ENCODE measurements at places on chromosomes 12 and 14.

DNA sequence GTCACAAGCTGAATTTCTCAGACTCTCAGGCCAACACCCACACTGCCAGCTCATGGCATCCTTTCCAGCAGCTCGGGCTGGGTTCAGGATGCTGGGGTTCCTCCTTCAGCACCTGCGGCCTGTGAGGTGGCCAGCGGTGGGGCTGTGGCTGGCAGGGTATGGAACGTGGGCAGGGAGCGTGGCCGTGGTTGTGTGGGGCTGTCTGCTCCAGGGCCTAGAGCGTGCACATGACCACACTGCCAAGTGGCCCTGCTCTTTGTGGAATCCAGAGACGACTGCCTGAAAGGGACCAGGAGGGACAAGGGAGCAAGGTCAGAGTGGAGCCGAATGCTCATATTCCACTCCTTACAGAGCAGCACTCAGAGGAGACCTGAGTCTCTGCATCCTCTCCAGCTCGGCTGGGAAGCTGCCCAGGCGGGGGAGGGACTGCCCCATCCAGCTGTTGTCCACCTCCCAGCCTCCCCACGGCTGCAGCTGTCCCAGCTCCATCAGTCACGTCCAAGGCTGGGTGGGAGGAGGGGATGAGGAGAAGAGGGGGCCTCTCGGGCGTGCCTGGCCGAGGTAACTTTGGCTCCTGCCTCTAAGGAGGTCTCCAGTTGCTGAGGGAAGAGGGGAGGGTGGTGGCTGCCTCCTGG lies 71.3 kb downstream of the TSPAN9 start:
- DNase-seq, result no peak

DNA sequence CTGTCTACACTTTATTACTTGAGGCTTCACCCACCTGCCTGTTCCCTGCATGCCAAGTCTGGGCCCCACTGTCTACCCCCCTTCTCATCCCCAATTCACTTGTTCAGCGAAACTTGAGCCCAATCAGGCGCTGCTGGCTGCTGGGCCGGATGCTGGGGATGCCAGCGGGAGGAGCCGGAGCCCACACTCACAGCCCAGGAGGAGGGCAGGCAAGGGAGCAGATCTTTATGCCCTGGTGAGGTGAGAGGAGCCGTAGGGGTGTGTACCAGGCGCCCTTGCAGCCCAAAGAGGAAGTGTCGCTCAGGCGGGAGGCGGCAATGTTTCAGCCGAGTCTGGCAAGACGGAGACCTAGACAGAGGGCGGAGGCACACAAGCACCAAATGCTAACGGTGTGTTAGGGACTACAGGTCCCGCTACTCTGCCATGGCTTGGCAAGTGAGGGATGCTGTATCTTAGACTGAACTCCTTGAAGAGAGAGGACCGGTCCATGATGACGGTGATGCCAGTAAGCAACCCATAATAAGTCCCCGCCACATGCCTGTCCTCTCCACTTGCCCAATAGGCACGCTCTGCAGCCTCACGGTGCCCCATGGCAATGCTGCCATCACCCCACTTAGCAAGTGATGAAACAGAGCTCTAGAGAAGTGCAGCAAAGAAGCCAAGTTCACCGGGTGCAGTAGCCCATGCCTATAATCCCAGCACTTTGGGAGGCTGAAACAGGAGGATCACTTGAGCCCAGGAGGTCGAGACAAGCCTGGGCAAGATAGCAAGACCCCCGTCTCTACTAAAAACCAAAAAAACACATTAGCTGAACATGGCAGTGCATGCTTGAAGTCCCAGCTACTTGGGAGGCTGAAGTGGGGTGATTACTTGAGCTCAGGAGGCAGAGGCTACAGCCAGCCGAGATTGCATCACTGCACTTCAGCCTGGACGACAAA lies 41.6 kb downstream of the LRRC74A start:
- DNase-seq, result no peak

DNA sequence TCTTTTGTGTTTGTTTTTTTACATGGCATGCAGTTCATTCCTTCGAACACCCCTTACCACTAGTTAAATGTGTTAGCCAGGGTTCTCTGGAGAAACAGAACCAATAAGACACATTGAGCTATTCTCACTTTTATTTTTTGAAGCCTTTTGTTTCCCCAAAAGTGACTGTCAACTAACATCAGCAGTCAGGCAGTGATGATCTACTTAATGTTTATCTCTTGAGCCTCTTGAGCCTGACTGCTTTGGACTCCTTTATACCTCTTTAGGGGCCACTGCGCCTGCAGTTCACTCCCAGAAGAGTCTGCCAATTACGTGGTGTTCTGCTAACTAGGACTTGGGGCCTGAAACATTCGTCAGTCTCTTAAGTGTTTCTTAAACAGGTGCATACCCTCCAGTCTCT lies 163.7 kb upstream of the FLRT2 start:
- no peak for DNase-seq

- no peak for DNase-seq
These were observed 129.3 kb upstream of the RAP1B start for GRCh38 chr12:68481181-68481941.

GRCh38 chr14:105136401-105137322 lies 31.9 kb downstream of the JAG2 start:
- no peak for DNase-seq

GRCh38 chr14:70654632-70655031 lies 12.9 kb downstream of the TTC9 start:
- no peak for DNase-seq

DNA sequence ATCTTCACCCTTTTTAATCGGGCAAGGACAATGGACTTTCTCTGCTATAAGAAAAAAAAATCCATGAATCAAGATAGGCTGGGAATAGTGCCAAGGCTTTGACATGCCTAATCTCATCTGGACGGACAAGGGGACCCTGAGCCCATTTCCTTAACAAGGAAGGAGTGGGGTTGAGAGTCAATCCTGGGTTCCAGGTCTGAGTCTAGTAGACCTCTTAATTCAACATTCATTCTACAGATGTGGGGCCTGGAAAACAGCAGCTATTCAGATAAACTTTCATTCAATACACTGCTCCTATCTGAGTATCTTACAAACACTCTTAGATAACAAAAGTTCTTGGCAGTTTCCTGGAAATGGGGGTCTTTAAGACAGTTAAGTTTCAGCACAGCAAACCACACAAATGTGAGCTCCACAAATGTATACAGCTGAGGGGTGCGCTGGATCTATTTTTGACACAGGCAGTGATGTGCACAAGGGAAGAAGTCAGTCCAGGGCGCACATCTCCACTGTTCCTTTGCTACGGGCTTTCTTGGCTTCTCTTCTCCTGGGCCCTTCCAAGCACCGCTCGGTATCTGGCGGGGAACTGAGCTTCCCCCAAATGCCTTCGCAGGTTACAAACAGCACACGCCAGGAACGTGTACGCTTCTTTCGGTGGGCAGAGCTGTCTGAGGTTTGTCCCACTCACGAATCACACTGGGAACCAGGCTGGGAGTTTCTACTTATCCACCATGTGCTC lies 82.2 kb upstream of the GPR68 start:
- no peak for DNase-seq

- no peak for DNase-seq
These were observed 9.2 kb downstream of the APOLD1 start for GRCh38 chr12:12794686-12795085.

- DNase-seq, result no peak
These were observed 13.8 kb upstream of the DHRS4 start for GRCh38 chr14:23939607-23940326.

DNA sequence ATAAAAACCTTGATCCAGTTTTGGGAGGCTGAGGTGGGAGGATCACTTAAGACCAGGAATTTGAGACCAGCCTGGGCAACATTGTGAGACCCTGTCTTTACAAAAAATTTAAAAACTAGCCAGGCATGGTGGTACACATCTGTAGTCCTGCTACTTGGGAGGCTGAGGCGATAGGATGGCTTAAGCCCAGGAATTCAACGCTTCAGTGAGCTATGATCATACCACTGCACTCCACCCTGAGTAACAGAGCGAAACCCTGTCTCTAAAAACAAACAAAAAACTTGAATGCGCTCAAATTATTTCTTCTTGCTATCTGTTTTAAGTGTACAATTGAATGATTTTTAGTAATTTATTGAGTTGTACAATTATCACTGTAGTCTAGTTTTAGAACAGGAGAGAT lies 20.1 kb downstream of the WDR20 start:
- no peak for DNase-seq

DNA sequence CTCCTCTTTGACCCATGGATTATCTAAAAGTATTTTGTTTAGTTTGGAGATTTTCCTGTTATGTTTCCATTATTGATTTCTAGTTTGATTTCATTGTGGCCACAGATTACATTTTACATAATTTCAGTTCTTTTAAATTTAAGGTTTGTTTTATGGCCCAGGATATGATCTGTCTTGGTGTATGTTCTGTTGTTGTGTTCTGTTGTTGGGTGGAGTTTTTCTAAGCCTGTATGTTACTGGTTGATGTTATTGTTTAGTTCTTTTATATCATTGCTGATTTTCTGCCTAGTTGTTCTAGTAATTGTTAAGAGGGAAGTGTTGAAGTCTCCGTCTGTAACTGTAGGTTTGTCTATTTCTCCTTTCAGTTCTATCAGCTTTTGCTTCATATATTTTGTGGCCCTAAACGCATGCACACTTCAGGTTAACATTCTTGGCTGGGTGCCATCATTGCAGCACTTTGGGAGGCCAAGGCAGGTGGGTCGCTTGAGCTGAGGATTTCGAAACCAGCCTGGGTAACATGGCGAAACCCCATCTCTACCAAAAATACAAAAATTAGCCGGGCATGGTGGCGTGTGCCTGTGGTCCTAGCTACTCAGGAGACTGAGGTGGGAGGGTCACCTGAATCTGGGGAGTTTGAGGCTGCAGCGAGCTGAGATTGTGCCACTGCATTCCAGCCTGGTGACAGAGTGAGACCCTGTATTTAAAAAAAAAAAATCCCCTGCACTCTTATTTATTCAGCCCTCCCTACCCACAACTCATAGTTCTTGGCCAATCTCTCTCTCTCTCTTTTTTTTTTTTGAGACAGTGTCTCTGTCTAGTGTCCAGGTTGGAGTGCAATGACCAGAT lies 28.1 kb upstream of the CFL2 start:
- DNase-seq, result no peak

GRCh38 chr14:76329154-76329928 lies 46.6 kb upstream of the ESRRB start:
- peak; percentile 17 for DNase-seq

- no peak for DNase-seq
These were observed 34.7 kb upstream of the YY1 start for GRCh38 chr14:100203962-100204834.

DNA sequence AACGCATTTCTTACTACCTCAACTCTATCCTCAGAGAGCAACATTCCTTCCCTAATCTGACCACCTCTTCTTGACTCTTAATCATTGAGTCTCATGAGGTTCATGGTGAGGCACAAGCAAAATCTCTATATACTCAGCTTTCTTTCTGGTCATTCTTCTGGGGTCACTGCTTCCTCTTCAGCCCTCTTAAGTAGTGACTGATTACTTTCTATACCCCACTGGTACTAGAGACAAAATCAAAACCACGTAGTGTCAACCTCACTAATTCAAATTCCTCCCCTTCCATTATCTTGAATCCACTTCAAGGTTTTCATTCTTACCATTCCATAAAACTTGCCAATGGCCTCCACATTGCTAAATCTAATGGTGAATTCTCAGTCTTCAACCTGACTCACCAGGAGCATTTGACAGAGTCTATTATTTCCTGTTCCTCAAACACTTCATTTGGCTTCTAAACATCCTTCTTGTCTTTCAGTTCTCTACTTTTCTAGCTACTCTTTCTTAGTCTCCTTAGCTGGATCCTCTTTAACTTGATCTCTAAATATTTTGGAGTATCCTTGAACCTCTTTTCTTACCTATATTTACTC lies 6.8 kb downstream of the WDHD1 start:
- DNase-seq, result no peak

- no peak for DNase-seq
These were observed 31.1 kb upstream of the RIC8B start for GRCh38 chr12:106743270-106743988.

GRCh38 chr14:75615200-75615599 lies 36.8 kb downstream of the FLVCR2 start:
- no peak for DNase-seq

DNA sequence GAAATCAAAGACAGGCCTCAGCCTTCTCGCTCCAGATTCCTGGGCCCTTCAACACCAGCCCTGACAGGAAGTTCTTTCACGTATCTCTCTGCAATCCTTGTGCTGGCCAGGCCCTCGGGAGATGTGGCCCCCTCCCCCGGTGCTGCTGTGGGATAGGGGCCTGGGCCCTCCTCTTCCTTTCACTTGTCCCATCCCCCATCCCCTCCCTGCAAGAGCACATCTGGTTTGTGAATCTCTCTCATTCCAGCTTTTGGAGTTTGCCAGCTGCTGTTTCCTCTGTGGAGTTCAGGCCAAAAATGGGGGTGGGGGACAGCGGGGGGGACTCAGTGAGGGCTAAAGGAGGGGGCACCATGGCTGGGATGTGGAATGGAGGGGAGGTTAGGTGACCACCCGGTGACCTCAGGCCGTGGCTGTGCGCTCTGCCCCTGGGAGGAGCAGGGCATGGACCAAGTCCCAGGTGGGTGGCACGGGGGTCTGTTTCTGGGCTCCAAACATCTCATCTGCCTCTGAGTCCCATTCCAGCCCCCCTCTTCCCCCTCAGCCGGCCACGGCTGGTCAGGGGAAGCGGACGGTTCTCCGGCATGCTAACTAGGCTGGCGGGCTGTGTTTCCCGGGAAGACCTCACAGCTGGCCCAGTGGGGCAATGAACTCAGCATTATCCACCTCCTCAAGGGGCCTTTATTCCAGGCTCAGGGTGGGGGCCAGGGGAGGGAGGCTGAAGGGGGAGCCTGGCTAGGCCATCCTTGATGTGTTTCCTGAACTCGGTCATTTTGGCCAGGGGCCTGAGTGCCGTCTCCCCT lies 7.4 kb downstream of the LRP1 start:
- no peak for DNase-seq

DNA sequence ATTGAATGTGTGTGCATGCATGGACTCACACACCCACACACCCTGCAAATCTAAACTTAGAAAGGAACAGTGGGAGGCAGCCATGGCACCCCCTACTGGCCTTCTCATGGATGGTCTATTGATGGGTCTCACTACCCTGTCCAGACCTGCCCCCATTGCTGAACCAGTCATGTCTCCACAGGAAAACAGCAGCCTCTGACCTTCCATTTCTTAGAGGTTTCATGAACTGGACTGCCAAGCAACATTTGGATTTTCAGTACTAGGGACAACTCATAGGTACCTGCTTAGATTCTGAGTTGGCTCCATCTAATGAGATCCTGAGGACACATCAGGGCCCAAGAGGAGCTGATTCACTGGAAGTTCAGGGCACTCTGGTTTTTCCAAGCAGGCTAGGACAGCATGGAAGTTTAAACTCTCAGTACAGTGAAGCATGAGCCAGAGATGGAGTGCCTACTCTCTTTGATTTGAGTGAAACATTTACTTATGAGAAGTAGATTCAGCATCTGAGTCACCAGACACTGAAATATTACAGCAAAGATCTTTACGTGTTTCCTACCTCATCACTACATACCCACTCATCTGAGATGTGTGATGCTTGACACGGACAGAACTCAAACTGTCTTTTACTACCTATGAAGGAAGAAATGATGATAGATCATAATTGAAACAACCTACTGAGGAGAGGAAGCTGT lies 98.9 kb upstream of the PLEKHG7 start:
- DNase-seq, result no peak

DNA sequence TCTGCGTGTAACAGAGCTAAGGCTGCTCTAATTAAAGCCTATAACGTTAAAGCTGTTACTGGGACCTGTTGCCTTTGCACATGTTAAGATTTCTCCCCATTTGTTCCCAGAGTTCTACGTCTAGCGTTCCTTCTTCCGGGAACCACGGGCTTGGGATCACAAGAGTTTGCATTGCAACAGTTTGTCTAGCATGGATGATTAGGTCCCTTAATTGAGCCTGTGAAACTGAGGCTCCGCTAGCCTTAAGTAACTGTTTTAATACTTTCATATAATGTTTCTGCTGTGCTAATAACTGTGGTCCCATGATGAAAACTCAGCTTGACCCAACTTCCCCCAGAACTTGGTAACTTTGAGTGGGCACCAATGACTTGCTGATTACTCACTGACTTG lies 16.7 kb upstream of the LYZ start:
- DNase-seq, result no peak
